ENCODE measurements at places on chromosomes 11 and 22. TPM values are rescaled to one million over a fixed set of nuclear protein-coding genes. Genes with fewer than 3 reads are reported as not detected.

PLAAT4 gene
- total RNA-seq: 0.96 TPM

DAGLA gene
- 1.0 TPM for total RNA-seq

DDI1 gene
- not detected for total RNA-seq

SLC22A25 gene
- total RNA-seq: not detected

DNA sequence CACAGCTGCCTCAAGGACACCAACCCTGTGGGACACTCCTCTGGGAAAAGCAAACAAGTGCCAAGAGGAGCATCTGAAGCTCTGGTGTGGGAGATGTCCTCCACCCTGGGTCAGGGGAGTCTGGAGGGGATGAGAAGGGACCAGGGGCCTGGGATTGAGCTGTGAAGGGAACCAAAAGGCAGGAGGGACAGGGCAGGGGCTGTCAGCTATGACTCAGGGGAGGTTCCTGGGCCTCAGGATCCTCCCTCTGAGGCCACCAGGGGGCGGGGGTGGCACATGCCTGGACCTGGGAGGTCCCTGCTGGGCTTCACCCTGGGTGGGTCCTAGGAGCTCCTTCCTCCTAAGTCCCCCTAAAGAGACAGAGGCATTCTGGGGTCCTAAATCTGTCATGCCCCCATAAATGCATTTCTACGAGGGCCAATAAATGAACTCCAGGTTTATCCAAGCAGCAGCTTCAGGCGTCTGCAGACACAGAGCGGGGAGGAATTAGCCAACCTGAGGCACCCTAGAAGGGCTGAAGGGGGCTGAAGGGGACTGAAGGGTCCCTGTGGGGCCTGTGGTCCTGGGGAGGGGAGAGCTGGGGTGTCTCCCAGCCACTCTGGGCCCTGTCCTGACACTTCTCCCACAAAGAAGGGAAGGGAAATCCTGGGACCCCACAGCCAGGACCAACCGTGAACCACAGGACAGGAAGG lies 31.9 kb upstream of the IGLL5 start:
- DNase-seq: peak; percentile 34

DNA sequence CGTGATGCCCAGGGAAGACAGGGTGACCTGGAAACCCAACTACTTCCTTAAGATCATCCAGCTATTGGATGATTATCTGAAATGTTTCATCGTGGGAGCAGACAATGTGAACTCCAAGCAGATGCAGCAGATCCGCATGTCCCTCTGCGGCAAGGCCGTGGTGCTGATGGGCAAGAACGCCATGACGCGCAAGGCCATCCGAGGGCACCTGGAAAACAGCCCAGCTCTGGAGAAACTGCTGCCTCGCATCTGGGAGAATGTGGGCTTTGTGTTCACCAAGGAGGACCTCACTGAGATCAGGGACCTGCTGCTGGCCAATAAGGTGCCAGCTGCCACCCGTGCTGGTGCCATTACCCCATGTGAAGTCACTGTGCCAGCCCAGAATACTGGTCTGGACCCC lies 43.5 kb upstream of the DAGLA start:
- no peak for DNase-seq

GRCh38 chr11:45930951-45931570 lies 8.6 kb downstream of the LARGE2 start:
- DNase-seq: peak; percentile 91

GRCh38 chr11:27873664-27874063 lies 173.4 kb upstream of the BDNF start:
- DNase-seq: no peak
